ENCODE measurements at places on chromosomes 16 and 17. TPM values are rescaled to one million over a fixed set of nuclear protein-coding genes. Genes with fewer than 3 reads are reported as not detected.

The NFATC2IP gene
- total RNA-seq: 42.8 TPM

The CHST4 gene
- not detected for total RNA-seq

The KRTAP2-3 gene
- total RNA-seq: not detected

The GLYR1 gene
- total RNA-seq: 79.1 TPM

The KRT32 gene
- total RNA-seq: not detected

The PABPN1L gene
- total RNA-seq: not detected

The MTMR4 gene
- 46.9 TPM for total RNA-seq
